Activated T-cell treated with anti-CD3 and anti-CD28 coated beads for 24 hours (primary cell): ENCODE measurements at places on chromosomes 4 and X.

- no peak for DNase-seq
These were observed 23.7 kb downstream of the DCHS2 start for GRCh38 chr4:154467886-154468285.

DNA sequence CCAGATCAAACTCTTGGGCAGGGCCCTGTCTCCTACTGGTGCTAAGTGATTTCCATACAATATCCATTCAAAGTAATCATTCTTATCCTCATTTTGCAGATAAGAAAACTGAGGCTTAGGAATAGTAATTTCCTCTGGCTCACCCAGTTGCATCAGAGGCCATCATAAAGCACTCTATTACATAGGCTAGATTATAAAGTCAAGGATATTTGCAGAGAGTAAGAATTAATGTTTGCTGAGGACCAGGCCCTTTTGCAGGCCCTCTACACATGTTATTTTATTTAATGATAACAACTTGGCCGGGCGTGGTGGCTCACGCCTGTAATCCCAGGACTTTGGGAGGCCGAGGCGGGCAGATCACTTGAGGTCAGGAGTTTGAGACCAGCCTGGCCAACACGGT lies 316.8 kb downstream of the ZNF674 start:
- DNase-seq: no peak

DNA sequence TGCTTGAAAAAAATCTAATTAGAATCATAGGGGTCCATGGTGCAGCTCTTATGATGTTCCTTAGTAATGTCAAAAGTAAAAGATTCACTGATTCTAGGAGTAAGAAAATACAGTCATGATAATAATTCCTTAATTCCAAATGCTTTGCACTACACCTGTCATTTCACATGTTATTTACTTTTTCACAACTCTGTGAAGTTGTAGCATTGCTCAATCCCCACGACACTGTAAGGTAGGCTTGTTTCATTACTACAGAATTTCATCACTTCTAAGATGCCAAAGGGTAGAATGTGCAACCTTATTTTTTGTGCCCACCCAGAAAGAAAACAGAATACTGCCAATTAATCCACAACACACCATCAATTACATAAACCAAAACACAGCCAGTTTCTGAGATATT lies 46.1 kb upstream of the LNX1 start:
- DNase-seq: no peak

- no peak for DNase-seq
These were observed 40.8 kb downstream of the CLCN4 start for GRCh38 chrX:10197279-10198210.

DNA sequence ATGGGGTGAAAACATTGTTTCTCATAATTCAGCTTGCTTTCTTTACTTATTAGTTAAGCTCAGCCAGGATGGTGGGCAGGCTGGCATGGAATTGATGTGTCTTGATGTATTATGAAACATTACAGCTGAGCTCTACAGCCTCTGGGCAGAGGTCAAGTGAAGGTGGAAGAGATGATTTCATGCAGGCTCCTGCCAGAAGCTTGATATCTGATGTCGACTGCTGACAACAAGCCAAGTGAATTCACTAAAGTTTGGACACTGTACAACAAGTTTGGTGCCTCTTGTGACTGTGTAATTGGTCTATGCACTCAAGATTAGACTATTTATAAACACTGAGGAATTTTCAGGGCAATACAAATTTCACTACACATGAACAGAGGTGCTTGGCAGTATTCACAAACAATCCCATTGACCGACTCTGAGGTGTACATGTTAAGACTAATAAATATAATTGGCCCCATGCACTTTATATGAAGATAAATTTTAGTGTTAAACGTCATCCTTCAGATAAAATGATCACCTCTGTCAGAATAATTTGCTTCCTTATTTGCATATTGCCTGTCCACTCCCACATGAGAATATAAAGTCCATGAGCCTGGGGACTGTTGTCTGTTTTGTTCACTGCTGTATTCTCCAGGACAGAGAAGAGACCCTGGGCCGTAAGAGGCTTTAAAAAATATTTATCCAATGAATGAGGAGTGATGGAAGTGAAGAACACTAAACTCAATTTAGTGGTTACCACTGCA lies 612.2 kb downstream of the IQCM start:
- DNase-seq: no peak
